ENCODE measurements at places on chromosomes 2 and 18.

DNA sequence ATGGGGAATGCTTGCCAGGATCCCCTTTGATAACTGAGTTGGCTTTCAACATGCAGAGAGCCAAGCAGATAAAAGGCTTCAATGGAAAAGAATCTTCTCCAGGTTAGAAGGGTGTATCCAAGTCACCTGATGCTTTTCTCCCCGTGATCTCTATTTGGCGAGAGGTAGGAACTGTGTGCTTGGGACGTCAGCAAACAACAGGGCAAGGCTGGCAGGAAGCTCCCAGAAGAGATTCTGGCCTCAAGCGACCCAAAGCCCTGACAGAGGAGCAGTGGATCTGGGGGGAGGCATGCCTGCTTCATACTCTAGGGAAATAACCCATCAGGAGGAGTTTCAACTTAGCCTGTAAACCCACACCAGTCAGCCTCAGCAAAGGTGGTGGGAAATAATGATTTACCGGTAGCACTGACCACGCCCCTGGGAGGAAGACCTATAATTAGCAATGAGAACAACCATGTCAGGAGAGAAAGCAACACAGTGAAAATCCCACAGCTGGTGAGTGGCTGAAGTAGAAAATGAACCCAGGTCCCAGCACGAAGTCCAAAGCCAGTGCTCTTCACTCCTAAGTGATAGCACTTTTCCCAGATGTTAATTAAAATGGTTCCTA, 76.3 kb upstream of the SEC11C start:
- no peak for DNase-seq

DNA sequence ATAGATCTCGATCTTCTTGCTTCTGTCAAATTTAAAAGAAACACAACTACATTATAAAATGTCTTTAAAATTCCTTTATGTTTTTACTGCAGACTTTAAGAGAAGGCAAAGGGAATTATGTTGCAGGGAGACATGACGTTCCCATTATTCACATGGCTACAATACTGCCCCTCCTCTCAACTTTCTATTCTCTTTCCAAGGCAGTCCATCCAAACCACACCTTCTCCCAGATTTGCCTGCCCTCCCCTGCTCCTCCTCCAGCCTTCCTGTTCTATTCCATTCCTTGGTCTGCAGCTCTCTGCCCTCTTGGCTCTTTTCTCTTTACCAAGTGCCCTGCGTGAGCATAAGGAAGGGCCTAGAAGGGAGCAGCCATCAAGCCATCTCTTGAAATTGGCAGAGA, 61.3 kb downstream of the NABP1 start:
- no peak for DNase-seq

GRCh38 chr18:9296233-9297006, 38.2 kb upstream of the TWSG1 start:
- DNase-seq, result no peak

- no peak for DNase-seq
Measured at GRCh38 chr18:8460748-8461147, 148.5 kb upstream of the RAB12 start.

GRCh38 chr2:226411727-226412360, 387.8 kb downstream of the IRS1 start:
- DNase-seq, result no peak

- no peak for DNase-seq
Measured at GRCh38 chr18:35371412-35372195, 5.5 kb downstream of the ZNF396 start.

GRCh38 chr2:127504552-127505430, 21.5 kb downstream of the IWS1 start:
- no peak for DNase-seq

All from activated T-helper 1 cell treated with anti-CD3 and anti-CD28 coated beads, Interleukin-2, amount 50 U/mL, for 16 hours (primary cell).